GM23248 (cell line): ENCODE measurements at places on chromosomes 13 and 19.

DNA sequence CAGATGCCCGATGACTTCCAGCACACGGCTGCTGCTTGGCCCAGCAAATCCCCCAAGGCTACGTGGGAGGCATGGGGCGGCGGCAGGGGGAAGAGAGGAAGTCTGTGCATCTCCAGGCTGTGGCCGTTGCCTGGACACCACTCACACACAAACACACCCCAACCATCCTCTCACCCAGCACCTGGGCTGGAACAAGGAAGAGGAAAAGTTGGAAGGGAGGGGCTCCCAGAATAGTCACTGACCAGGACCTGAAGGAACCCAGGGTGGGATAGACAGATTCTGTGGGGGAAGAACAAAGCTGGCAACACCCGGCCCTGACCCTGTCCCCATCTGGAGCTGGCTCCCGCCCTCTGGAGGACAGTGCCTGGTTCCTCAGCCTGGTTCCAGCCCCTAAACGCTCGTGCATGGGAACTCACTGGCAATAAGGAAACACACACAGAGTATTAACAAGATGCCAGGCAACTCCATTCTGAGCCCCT, 11.2 kb downstream of the PPP6R1 start:
- peak; percentile 73 for DNase-seq

DNA sequence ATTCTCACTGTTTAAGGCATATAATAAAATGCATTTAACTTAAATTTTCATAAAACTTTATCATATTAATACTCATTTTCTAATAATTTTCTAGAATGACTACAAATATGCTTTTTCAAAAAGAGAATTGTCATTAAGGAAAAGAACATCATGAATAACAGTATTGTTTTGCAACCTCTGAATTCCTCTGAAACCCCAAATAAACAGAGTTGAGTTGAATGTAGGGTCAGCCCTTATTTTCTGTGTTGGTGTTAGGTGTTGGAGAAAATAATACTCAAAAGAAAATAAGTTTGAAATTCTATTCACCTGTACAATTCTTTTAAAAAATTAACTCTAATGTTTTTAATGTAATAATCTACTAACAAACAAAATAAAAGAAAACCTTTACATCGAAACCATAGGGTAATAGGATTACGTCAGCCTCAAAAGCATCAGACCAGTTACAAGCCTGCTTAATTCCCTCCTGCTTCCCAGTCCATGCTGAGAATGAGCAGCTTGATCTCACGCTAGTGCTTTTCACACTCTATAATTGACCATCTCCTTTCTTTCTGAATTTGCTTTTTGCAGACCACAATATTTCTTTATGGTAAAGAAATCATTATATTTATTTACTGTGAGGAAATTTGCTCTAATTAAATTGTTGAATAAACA, 160.9 kb downstream of the PCDH9 start:
- no peak for DNase-seq

DNA sequence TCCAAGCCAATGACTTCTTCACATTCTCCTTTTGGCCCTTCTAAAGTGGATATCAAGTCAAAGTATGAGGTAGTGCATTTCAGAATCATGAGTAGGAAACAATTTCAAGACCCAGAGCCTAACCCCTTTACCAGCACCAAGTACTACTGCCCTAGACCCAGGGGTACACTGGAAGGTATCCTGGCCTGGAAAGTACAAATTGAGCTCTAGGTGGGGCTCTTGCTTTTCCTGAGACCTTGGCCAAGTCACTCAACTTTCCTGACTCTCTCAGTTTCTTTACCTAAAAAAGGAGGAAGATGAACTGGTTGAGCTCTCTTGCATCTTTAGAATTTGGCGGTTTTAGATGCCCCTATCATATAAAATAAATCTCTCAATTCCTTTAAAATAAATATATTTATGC, 204.7 kb downstream of the FGF14 start:
- DNase-seq = peak; percentile 14

- DNase-seq = peak; percentile 77
Measured at GRCh38 chr19:17469092-17469480, 1.2 kb upstream of the SLC27A1 start.

- peak; percentile 95 for DNase-seq
Measured at GRCh38 chr19:2266183-2266993, 10.2 kb upstream of the JSRP1 start.

DNA sequence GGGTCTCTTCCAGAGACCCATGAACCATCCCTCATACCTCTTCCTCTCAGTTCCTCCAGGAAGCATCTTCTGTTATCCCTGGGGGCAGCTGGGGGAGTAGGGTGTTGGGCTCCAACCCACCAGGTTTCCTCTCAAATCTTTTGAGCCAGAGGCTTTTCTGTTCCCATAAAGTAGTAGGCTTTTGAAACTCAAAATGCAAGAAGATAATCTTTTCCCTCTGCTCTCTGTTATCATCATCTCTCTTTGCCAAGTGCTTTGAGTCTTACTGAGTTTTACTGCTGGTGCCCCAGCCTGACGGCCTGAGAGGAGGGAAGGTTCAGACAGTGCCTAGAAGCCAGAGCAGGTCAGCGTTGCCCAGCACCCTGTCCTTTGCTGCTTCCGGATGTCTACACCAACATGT, 157.2 kb downstream of the B3GLCT start:
- no peak for DNase-seq

DNA sequence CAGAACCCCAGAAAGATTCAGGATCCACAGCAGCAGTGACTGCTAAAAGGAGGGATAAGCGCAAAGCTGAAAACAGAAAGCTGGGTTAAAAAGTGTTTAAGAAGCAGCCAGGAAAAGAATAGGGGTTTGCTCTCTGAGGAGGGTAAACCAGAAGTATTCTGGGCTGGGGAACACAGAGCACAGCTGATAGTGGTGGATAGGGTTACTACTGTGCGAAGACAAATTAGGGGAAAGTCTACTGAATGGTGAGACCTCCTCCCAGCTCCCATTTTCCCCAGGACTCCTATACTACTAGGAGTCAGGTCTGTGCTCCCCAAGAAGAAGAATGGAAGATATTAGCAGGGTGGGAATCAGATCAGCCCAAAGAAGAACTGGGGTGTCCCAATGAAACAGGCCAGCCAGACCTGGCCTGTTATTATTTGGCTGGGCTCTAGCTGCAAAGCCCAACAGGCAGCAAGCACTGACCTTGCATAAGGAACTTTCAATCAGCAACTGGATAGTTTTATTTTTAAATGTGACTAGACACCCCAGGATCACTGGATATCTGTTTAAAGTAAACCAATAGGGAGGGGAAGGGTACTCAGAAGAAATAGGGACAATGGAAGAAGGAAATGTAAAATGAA, 43.5 kb upstream of the SERTM1 start:
- no peak for DNase-seq

DNA sequence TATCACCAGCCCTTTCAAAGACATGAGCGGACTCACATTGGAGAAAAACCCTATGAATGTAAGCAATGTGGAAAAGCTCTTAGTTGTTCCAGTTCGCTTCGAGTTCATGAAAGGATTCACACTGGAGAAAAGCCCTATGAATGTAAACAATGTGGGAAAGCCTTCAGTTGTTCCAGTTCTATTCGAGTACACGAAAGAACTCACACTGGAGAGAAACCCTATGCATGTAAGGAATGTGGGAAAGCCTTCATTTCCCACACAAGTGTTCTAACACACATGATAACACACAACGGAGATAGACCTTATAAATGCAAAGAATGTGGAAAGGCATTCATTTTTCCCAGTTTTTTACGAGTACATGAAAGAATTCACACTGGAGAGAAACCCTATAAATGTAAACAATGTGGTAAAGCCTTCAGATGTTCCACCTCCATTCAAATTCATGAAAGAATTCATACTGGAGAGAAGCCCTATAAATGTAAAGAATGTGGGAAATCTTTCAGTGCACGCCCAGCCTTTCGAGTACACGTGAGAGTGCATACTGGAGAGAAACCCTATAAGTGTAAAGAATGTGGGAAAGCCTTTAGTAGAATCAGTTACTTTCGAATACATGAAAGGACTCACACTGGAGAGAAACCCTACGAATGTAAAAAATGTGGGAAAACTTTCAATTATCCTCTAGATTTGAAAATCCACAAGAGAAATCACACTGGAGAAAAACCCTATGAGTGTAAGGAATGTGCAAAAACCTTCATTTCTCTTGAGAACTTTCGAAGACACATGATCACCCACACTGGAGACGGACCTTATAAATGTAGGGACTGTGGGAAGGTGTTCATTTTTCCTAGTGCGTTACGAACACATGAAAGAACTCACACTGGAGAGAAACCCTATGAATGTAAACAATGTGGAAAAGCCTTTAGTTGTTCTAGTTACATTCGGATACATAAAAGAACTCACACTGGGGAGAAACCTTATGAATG, 17.6 kb downstream of the ZNF791 start:
- no peak for DNase-seq

DNA sequence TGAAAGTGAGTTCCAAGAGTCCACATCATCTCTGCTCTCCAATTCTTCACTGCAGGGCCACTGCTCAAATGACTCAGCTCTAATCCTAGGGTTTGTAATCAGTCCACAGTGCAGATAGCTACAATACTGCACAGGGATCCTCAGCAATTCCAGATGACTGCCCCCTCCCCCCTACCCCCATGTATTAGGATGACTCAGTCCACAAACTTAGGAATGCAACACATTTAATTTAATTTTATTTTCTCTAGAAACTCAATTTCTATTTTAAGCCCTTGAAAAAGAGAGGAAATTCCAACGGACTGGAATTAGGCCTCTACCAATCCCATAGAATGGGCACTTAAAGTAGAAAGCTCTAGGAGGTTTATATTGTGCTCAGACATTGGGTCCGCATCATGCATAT, 173.8 kb upstream of the SOX21 start:
- no peak for DNase-seq

DNA sequence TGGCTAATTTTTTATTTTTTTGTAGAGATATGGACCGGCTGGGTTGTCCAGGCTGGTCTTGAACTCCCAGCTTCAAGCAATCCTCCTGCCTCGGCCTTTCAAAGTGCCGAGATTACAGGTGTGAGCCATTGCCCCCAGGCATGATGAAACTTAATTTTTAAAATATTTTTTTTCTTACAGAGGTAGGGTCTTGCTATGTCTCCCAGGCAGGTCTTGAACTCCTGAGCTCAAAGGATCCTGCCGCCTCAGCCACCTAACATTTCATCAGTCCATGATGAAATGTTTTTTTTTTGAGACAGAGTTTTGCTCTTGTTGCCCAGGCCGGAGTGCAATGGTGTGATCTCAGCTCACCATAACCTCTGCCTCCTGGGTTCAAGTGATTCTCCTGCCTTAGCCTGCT, 12.4 kb downstream of the C19orf44 start:
- DNase-seq = no peak

- DNase-seq = peak; percentile 84
Measured at GRCh38 chr13:97254816-97255215, 32.7 kb downstream of the MBNL2 start.

- DNase-seq = no peak
Measured at GRCh38 chr19:7637374-7638256, 705 bp downstream of the STXBP2 start.

- DNase-seq = peak; percentile 63
Measured at GRCh38 chr19:44903602-44904425, 1.8 kb upstream of the APOE start.

DNA sequence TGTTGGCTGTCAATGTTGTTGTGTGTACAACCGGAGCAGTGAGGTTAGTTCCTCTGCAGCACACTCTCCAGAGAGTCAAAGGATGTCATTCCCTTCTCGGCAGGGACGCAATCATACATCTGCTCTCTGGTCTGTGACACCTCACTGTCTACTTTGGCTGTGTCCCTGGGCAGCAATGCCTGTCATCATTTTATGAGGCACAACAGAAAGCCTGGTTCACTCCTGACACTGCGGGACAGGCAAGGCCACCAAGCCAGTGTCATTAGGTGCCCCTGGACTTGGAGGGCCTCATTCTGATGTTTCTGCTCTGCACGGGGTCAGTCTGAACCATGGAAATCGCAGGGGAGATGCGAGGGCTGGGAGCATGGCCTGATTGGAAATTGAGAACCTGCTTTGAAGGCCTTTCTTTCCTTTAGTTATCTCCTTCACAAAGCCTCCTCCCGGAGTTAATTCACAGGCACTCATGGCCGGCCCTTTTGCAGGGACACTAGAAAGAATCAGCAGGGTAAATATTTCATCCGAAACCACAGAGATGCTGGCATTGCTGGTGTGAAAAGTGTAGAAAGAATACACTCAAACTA, 284.4 kb downstream of the ZNF536 start:
- DNase-seq = no peak

DNA sequence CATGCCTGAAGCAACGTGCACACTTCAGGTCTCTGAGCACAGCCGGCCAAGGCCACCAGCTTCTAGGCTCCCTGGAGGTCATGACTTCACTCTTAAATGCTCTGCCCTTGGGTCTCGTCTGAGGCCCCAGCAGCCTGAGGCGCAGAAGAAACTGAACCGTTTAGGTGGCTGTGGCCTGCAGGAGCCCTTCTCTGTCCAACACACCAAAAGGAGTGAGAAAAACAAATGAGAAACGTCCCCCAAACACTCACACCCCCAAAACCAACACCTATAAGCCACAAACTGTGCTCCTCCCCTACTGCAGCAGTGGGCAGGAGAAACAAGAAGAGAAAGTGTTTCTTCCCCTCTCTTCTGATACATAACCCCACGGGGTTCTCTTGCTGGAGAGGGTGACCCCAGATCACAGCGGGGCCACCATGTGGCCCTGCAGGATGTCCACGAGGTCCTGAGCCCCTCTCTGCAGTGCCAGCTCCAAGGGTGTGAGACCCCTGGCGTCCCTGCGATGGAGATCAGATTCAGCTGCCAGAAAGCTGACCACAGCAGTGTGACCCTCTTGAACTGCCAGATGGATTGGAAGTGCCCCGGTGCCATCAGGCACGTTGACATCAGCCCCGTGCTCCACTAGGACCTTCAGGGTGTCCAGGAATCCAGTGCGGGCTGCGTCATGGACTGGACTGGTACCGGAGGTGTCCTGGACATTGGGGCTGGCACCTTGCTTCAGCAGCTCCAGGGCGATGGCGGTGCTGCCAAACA, 1.0 kb upstream of the KRI1 start:
- peak; percentile 20 for DNase-seq

- DNase-seq = peak; percentile 89
Measured at GRCh38 chr19:50537769-50538230, 24.1 kb upstream of the ASPDH start.

- no peak for DNase-seq
Measured at GRCh38 chr13:22095794-22096193, 424.9 kb downstream of the FGF9 start.

GRCh38 chr13:41720839-41721561, 239.9 kb downstream of the VWA8 start:
- no peak for DNase-seq

GRCh38 chr13:29187584-29187983, 367.4 kb downstream of the MTUS2 start:
- DNase-seq = no peak

- no peak for DNase-seq
Measured at GRCh38 chr13:70505809-70506208, 397.6 kb upstream of the KLHL1 start.
